ENCODE measurements at places on chromosomes 16 and 17.

- DNase-seq = no peak
Measured at GRCh38 chr17:31431852-31432658, 40.6 kb downstream of the RAB11FIP4 start.

DNA sequence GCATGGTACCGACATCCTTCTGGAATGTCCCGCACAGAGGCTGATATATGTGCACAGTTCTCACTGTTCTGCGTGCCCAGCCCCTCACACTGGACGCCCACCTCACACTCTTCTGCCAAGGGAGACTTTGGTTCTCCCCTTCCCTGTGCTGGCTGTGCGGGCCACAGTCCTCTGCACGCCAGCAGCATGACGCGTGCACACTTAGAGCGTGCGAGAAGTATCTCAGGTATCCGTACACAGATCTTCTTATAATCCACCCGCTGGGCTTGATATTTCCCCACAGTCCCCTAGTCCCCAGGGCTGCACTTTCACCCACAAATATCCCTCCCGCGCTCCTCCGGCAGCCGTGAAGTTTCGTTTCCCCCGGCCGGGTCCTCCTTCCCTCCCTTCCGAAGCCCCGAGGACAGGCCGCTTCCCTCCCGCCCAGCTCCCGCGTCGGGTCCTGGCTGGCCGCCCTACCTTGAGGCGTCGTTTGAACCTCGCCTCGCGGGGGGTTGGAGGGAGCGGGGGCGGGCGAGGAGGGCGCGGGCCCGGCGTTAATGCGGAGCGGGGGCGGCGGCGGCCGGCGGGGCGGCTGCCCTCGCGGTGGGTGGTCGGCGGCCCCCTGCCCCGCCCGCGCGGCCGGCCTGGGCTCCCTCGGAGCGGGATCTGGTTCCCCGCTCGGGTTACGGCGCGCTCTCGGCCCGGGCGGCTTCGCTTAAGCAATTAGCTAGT is 5.0 kb upstream of the FOXF1 start:
- no peak for DNase-seq

DNA sequence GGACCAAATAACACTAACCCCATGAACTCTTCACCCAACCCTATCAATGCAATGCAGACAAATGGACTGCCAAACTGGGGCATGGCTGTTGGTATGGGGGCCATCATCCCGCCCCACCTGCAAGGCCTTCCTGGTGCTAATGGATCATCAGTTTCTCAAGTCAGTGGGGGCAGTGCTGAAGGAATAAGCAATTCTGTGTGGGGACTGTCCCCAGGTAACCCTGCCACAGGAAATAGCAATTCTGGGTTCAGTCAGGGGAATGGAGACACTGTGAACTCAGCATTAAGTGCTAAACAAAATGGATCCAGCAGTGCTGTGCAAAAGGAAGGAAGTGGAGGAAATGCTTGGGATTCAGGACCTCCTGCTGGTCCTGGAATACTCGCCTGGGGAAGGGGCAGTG is 78.9 kb downstream of the TMC6 start:
- DNase-seq = no peak

DNA sequence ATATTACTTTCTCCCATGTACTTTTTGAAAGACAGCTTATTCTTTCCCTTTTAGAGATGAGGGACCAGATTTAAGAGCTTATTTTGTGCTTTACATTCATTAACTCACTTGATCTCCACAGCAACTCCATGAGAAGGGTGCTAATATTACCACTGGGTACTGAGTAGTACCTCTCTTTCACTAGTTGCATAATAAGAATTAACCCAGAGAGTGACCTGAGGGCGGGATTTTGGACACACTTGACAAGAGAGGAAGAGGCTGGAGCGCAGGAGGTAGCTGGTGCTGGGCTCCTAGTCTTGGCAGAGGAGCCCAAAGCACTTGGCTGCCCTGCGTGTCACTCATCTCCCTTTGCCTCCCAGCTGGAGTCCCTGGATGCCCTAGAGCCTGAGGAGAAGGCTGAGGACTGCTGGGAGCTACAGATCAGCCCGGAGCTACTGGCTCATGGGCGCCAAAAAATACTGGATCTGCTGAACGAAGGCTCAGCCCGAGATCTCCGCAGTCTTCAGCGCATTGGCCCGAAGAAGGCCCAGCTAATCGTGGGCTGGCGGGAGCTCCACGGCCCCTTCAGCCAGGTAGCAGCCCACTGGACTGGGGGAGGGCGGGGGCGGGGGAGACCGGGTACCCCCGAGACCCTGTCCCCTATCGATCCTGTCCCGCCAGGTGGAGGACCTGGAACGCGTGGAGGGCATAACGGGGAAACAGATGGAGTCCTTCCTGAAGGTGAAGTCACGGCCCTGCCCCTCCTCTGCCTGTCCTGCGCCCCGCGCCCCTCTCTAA is 1.7 kb upstream of the MAZ start:
- DNase-seq = no peak

DNA sequence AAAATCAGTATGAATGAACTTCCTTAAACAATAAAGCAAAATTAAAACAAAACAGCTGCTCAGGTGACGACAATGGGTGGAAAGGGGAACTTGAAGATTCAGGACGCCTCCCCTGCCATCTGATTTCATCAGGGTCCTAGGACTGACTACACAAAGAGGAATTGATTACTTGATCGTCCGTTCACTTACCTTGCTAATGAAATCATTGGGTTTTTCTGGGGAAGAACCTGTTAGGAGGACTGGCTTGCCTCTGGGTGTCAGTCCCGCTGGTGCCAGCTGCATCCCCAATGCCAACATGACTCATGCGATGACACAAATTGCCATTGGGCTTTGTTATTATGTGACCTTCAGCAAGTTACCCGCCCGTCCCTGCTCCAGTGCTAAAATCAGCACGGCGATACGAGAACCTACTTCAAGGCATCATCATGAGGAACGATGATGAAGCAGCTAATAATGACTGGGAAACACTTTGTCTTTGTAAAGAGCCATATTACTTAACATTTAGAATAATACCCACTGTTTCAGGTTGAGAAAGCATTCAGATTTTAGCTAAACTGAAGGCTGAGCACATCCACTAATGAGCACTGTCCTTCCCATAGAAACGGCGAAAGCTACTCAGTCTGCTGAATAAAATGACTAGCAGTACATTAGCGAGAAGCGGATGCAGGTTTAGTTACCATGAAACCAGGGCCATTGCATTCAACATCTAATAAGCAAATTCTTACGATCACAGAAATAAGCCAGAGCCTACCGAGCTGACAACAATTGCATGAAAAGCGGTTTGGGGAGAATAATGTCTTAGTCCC is 139.4 kb downstream of the ZFHX3 start:
- DNase-seq = no peak

- peak; percentile 9 for DNase-seq
Measured at GRCh38 chr16:19831678-19832077, 53.0 kb downstream of the GPRC5B start.
